ENCODE measurements at places on chromosomes 2 and 18.

- no peak for DNase-seq
Observed at GRCh38 chr2:119550346-119550745, 6.1 kb downstream of the CFAP221 start.

DNA sequence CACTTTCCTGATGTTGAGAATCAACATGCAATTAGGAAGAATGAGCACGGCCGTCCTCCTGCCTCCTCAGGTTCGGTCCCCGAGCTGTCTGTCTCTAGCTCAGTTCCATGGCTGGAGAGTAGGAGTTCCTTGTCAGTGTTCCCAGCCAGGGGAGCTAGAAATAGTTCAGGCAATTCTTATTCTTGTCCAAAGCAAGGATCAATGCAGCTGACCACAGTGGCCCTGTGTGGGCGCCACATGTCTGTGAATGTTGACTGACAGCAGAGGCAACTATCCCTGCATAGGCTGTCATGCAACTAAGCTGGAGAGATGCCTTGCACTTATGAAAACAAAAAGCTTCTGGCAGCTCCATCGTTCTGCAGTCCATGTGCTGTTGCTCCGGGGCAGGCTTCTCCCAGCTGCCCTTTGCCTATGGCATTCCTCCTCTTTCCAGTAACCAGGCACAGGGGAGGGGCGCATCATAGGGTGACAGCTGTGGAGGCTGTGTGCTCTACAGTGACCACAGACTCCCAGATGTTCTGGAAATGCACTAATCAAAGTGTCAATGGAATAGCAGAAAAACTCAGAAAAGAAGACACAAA, 58.7 kb downstream of the PDCL3 start:
- no peak for DNase-seq

- peak; percentile 61 for DNase-seq
Observed at GRCh38 chr2:231708773-231709635, 679 bp downstream of the PTMA start.

GRCh38 chr2:165698444-165698884, 95.6 kb downstream of the GALNT3 start:
- DNase-seq: peak; percentile 73
